Renal cortical epithelial cell (primary cell): ENCODE measurements at places on chromosomes 3 and 15. TPM values are rescaled to one million over a fixed set of nuclear protein-coding genes. Genes with fewer than 3 reads are reported as not detected.

DNA sequence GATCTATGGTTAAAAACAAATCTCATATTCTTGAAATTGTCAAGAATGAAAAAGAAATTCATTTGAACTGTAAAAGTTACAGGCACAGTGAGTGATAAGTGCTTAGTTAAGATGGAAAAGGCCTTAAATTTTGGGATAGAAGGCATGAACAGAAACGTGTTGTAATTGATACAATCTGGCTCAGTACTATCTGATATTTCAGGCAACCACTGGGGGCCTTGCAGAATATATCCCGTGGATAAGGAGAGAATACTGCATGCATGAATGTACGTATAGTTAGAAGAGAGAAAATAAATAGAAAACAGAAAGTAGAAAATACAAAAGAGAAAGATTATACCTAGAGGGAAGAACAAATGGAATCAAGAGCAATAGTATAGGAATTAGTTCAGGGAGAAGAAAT is 741.4 kb upstream of the CCDC54 start:
- no peak for DNase-seq

GRCh38 chr3:107752202-107752990 is 229.6 kb downstream of the BBX start:
- peak; percentile 48 for DNase-seq

DNA sequence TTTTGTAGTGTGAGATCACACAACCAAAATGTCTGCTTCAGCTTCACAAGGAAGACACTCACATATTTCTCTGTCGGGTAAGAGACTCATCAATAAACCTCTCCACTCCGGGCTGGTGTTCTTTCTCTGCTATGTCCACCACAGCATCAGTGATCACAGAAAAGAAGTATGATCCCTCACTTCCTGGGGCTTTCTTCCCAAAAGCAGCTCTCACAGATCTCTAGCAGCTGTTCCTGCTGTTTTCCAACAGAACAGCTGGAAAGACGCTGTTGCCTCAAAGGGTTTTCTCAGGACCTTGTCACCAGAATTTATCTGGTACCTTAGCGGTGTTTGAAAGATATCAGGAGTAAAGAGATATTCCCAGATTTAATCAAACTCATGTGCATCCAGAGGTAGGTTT is 46.4 kb downstream of the GATM start:
- no peak for DNase-seq

The IMPG2 gene
- 0.35 TPM in 2 replicates for total RNA-seq
